ENCODE measurements at places on chromosomes 12 and 14.

DNA sequence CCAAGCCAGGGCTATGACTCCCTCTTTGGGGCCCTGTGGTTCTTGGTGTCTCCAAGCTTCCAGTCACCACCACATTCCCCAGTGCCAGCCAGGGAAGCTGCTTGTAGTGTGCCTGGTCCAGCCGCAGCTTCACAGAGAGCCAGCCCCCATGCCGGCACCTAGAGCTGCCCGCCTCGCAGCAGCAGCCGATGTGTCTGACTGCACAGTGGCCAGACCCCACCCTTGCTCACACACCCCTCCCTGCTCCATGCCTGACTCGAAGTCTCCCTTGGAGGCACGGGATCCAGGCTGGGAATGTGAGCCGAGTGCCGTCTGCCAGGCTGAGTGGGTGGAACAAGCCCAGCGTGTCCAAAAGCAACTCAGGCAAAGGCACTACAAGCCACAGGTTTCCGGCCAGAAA lies 123.3 kb upstream of the SFSWAP start:
- DNase-seq: no peak

DNA sequence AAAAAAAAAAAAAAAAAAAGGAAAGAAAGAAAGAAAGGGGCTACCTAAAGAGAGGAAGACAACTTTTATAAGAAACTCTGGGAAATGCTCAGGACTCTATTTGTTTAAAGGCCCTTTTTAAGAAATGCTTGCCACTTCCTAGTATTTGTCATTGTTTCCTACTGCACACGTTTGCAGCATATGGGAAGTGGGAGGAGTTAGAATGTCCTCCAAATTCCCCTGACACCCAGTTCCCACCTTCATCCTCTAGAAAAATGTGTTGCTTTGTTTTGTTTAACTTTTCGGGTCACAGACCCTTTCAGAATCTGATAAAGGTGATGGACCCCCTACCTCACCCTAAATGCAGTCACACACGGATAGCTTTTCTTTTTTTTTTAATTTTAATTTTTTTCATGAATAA lies 40.8 kb downstream of the NINJ2 start:
- DNase-seq: no peak

- no peak for DNase-seq
Observed at GRCh38 chr14:29311983-29312382, 545.4 kb downstream of the FOXG1 start.

DNA sequence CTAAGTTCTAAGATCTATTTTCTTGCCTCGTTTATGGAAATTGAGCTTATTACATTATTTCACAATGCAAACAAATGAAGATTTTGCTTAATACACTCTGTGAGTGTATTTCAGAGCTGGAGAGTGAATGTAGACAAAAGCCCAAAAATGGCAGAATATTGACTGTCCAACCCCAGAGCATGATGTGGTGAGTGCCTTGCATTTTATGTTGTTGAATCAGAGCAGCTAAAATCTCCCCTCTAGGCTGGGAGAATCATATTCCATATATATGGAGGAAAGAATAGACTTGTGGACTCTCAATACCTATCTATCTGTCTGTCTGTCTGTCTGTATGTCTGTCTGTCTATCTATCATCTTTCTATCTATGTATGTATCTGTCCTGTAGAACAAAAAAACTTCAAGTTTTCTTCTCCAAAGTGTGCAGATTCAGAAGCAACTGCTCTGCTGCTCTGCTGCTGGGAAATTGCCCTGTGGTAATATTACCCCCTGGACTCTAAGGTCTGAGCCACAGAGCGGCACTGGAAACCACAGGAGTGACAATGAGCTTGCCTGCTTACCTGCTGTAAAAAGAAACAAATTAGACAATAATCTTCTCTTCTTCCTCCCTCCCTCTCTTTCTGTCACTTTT lies 209.4 kb upstream of the PRICKLE1 start:
- no peak for DNase-seq

DNA sequence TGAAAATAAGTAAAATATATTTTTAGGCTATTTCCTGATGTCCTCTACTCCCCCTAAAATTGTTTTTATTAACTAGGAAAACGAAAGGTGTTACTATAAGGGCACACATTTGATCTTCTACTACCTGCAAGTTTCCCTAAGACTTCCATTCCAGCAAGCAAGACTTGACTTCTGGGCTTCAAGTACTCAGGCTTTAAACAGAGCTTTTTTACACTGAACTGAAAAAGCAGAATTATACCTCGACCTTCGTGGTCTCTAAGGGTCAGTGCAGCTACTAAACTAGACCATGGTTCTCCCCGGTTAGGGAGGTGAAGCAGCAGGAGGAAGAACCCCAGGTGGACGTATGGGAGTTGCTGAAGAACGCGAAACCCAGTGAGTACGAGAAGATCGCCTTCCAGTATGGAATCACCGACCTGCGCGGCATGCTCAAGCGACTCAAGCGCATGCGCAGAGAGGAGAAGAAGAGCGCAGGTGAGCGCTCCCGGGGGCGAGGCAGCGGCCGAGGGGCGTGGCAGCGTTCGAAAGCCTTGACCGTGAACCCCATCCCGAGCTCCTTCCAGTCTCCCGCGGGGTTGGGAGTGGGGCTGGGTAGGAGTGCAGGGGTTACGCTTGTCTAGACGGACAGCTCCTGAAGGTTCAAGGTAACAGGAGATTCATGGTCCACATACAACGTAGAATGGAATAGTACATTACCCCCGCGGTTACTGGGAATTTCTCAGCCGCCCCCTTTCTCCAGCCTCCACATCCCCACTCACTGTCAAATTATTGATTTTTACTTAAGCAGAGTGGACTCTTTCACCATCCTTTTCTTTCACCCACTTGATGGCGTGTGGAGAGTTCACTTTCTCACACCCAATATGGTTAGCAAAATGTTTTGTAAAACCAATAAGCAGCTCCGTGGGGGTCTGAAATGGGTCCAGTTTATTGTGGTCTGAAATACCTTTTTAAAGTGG lies 47.6 kb downstream of the MYBPC1 start:
- DNase-seq: no peak

GRCh38 chr12:89918172-89918846 lies 209.7 kb upstream of the ATP2B1 start:
- DNase-seq: no peak
